ENCODE measurements at places on chromosomes 3 and 15. TPM values are rescaled to one million over a fixed set of nuclear protein-coding genes. Genes with fewer than 3 reads are reported as not detected.
A peak's percentile ranks its signal among the peaks of the same experiment; 100 is the strongest.

Gene STRC
- total RNA-seq = under 0.01 TPM

DNA sequence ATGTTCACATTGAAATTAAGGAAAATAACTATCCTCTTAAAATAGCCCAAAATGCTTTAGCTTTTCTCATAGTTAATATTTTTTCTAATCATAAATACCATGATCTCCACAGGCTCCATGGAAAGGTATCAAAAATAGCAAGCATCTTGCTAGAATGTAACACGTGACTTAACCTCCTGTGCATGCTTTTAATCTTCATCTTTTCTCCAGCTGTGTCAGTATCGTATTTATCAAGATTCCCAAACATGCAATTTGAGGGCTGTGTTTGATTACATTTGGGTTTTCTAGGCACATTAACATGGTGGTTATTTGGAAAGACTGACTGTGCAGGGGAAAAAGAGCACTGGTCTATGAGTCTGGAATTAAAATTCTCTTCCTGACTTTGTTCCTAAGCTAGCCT is 472.5 kb upstream of the MCTP2 start:
- no peaks in the 10 kb centered on the region for H3K27me3 ChIP-seq
- H3K36me3 ChIP-seq = no peaks in the 10 kb centered on the region
- no peak for DNase-seq
- H3K4me3 ChIP-seq = no peak overlapping the region
- H3K4me1 ChIP-seq = peaks cover 8% of the 10 kb centered on the region

GRCh38 chr3:49747792-49748480 is 24.2 kb upstream of the GMPPB start:
- no peaks in the 10 kb centered on the region for H3K4me1 ChIP-seq
- no peak for DNase-seq
- peaks cover 14% of the 10 kb centered on the region for H3K36me3 ChIP-seq
- no peak overlapping the region for H3K4me3 ChIP-seq
- H3K27me3 ChIP-seq = no peaks in the 10 kb centered on the region
- no peak overlapping the region for H3K27ac ChIP-seq

DNA sequence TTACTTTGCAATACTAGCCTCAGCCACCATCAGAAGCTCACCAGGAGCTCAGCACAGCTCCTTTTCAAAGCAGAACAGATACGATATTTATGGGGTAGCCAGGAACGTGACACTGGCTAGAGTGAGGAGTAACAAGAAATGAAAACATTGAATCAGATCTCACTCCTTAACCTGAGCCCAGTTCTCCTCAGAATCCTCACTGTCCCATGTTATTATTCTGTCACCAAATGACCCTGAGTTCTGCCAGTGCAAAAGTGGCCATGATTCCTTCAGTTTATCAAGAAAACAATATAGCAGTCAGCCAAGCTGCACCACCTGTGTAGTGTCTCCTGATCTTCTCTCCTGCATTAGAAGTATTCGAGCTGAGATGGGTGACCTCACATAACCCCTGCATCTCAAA is 956.7 kb downstream of the TUSC7 start:
- peaks cover 1% of the 10 kb centered on the region for H3K4me1 ChIP-seq
- H3K36me3 ChIP-seq = no peaks in the 10 kb centered on the region
- no peaks in the 10 kb centered on the region for H3K27me3 ChIP-seq
- no peak overlapping the region for H3K4me3 ChIP-seq
- no peak overlapping the region for H3K27ac ChIP-seq

Gene LAMB2
- total RNA-seq = 297 TPM

- no peaks in the 10 kb centered on the region for H3K4me1 ChIP-seq
- no peak for DNase-seq
- no peak overlapping the region for H3K27ac ChIP-seq
- no peaks in the 10 kb centered on the region for H3K27me3 ChIP-seq
- no peaks in the 10 kb centered on the region for H3K36me3 ChIP-seq
- H3K4me3 ChIP-seq = no peak overlapping the region
These were observed 72.9 kb downstream of the LRRC28 start for GRCh38 chr15:99324082-99324620.

DNA sequence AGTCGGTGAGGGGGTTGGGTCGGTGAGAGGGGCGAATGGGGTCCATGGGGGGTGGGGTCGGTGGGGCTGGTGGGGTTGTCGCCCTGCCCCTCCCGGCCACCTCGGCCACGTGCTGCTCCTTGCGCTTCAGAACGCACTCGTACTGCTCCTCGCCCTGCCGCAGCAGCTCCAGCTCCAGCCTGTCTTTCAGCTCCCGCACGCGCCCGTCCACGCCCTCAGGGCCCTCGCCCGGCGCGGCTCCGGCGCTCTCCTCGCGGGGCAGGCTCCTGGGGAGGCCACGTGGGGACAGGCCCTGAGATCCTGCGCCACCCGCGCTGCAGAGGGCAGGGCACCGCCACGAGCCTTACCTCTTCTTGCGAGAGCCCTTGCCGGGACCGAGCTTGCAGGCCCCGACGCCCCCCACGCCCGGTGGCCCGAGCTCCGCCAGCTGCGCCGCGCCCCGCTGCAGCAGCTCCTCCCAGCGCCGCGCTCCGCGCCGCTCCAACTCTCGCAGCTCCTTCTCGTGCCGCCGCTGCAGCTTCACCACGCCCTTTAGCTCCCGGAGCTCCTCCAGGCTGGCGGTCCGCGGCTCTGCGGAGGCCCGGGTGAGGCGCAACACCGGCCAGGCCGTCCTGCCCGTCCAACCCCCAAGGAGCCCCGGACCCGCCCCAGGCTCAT is 8.2 kb upstream of the ANKRD63 start:
- no peaks in the 10 kb centered on the region for H3K36me3 ChIP-seq
- peak; percentile 77 for DNase-seq
- no peaks in the 10 kb centered on the region for H3K4me1 ChIP-seq
- peak overlapping the region; percentile 37 for H3K4me3 ChIP-seq
- no peak overlapping the region for H3K27ac ChIP-seq

DNA sequence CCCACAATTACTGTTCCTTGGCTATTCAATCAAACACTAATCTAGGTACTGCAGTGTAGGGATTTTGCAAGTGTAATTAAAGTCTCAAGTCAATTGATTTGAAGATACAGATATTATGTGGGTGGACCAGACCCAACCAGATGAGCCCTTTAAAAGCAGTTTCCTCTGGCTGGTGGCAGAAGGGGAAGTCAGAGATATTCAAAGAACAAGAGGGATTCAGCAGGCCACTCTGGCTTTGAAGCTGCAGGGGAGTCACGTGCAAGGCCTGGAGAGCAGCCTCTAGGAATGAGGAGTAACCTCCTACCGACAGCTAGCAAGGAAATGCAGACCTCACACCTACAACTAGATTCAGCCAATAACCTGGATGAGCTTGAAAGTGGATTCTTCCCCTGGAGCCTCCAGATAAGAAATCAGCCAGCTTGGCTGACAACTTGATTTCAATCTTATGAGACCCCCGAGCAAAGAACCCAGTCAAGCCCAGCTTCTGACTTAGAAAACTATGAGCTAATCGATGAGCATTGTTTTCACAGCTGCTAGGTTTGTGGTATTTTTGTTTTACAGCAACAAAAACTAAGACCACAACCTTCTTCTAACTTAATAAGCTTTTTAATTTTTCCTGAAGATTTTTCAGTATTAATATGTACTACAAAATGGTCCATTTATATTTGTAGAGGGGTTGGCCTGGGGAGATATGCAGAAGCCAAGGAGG is 13.4 kb downstream of the HACD2 start:
- DNase-seq = no peak
- H3K27ac ChIP-seq = no peak overlapping the region
- H3K4me1 ChIP-seq = no peaks in the 10 kb centered on the region
- no peaks in the 10 kb centered on the region for H3K27me3 ChIP-seq
